Femur (tissue), 1 donor: ENCODE measurements at places on chromosomes 13 and 19.

GRCh38 chr13:88651531-88651930, 980.4 kb downstream of the SLITRK5 start:
- DNase-seq: no peak

GRCh38 chr13:111013196-111013595, 98.3 kb upstream of the ANKRD10 start:
- no peak for DNase-seq

GRCh38 chr13:53445686-53446085, 417.1 kb downstream of the OLFM4 start:
- DNase-seq: peak; percentile 15

DNA sequence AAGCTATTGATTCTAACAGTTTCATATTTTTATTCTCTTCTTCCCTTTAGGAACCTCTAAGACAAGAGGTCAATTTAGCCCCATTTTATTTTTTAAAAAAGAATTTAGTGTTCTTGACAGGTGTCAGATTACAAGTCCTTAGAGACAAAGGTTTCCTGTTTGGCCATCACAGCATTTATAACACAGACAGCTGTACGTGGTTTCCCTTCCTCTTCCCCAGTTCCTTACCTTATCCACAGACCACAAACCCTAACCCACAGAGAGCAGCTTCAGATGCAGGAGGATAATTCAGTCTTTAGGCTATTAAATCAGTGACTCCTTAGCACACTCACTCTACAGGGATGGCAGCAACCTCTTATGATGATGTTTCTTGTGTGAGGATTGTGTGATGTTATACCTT, 1210.1 kb downstream of the DIAPH3 start:
- DNase-seq: no peak

DNA sequence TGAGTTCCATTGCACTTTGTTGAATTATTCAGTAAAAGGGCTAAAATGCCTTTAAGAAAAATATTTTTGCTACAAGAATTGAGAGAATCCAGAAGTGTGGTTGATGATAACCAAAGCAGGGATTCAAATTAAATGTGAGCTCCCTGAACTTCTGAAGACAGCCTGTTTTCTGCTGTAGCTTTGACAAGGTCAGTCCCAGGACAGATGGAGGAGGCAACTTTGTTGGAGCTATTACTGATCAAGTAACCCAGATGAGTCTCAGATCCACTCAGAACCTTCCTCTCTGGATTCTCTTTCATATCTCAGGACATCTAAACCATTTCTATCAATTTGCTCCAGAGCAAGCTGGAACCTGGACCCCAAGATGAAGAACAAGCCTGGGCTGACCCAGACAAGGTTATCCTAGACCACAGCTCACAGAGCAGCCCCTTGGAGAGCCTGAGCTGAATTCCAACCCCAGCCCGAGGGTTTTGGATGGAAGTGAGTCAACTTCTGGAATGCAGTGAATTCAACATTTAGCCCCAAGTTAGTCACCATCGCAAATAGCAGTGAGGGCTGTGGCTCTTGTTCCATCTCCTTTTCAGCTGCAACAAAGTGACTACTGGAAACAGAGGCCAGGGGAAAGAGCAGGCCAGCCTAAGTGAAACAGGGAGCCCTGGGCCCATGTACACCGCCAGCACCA, 137.8 kb upstream of the TSC22D1 start:
- no peak for DNase-seq

GRCh38 chr13:21583478-21583877, 20.5 kb downstream of the MICU2 start:
- no peak for DNase-seq

- DNase-seq: no peak
These were observed 70.7 kb upstream of the GTF3A start for GRCh38 chr13:27353708-27354107.

- no peak for DNase-seq
These were observed 164.7 kb upstream of the KLF12 start for GRCh38 chr13:74298923-74299322.

DNA sequence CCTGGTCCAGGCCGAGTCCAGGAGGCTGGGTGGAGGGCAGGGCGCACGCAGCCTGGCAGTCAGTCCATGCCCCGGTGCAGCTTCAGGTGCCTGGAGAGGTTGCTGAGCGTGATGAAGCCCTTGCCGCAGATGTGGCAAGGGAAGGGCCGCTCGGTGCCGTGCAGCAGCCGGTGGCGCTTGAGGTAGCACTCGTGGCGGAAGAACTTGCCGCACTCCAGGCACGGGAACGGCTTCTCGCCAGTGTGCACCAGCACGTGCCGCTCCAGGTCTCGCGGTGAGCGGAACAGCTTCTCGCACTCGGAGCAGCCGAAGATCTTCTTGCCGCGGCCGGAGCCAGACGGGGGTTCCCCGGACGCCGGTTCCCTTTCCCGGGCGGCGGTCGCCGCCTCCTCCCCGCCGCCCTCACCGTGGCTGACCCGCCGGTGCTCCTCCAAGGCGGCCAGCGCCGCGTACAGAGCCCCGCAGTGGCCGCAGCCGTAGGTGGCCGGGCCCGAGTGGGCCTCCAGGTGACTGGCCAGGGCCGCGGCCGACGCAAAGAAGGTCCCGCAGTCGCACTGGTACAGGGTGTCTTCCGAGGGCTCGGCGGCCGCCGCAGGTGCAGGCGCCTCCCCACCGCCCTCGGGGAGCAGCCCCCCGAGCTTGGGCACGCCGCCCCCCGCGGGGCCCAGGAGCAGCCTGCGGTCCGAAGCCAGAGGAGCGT, 6.8 kb downstream of the FIZ1 start:
- DNase-seq: no peak

- no peak for DNase-seq
These were observed 1.6 kb upstream of the POU4F1 start for GRCh38 chr13:78604782-78605611.

- no peak for DNase-seq
These were observed 42.4 kb downstream of the DIAPH3 start for GRCh38 chr13:60121337-60121687.

DNA sequence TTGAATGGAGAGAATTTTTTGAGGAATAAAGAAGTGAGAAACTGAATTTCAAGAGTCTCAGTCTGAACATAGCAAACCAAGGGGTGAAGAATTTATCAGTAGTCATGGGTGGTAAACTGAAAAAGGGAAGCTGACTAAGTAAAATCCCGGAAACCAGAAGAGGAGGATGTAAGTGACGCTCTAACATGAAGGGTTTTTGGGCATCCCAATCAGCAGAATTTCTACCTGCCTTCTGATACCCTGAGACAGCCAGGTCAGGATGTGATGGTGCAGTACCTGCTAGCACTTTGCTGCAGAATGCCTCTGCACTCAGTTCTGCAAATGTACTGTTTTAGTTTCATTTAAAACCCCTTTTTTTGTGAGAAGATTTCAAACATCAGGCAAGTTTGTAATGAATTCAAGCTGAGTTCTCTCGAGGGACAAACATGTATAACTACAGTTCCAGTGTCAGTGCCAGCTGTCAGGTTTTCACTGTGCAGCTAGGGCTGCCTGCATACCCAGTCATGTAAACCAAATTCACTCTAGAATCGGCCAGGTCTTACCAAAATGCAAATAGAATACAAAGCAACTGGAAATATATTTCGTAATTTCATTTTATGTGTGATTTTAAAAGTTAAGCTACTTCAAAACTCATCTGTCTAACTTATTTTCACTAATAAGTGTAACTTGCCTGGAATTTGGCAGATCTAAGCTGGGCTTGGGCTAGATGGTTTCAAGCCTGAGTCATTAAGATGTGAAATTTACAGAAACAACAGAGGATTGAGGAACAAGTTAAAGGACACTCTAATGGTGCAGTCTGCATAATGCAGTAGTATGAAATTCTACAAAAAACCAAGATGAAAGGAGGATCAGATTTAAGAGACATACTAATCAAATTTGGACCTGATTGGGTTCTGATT, 13.8 kb downstream of the METTL21C start:
- no peak for DNase-seq

DNA sequence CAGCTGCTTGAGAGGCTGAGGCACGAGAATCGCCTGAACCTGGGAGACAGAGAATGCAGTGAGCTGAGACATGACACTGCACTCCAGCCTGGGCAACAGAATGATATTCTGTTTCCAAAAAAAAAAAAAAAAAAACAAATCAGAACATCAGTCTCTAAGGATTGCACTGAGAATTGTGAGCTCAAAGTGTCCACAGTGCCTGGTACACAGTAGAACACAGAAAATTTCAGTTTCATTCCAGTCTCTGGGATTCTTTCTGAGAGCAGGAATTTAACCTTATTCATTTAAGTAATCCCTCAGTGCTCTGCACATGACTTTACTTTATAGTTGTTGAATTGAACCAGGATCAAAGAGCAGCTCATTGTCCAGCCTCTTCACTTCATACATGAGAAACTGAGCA, 25.9 kb upstream of the GATAD2A start:
- DNase-seq: no peak

GRCh38 chr19:28242317-28242927, 970.5 kb downstream of the UQCRFS1 start:
- DNase-seq: no peak

DNA sequence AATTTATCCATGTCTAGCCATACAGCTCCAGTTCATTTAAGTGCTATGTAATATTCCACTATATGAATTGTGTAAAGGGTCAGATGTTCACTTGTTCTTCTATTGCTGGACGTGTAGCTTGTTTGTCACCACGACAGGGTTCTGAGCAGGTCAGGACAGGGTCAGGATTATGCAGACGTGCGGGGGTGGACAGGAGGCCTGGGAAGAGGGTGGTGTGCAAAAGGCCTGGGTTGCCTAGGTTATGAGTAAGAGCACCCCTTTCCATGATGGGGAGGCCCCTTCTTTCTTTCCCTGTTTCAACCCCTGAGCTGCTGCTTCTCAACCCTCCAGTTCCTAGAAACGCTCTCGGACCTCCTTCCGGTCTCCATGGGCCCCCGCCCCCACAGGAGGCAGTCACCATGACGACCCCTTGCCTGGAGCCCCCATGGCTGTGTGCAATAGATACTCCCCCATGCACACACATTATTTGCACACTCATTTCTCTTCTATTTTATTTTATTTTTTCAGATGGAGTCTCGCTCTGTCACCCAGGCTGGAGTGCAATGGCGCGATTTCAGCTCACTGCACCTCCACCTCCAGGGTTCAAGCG, 2.0 kb downstream of the EXOC3L2 start:
- no peak for DNase-seq

DNA sequence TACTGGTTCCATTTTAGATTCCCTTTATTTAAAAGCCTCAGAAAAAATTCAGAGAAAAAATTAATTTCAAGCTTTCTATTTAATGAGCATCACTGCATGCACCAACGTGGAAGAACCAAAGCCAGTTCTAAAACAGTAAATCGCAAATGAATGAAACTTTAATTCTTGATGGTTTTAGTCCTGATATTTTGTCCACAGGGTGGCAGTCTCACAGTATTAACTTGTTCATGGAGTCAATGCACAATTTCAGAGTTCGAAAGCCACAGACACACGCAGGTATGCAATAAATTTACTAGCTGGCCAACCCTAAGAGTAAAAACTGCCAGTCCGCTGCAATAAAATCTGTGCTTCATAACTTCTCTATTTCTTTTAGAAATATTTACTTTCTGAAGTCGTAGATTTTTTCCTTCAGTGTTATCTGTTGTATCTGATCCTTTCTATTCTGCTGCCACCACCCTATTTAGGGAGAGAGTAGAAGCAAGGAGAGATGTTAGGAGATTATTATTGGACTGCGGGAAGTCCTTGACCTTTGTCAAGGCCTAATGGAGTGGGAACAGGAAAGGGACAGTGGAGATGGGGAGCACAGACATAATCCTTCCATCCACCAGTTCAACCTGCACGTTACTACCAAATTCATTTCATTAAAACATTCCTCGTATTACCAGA, 7.0 kb upstream of the WBP4 start:
- DNase-seq: no peak

DNA sequence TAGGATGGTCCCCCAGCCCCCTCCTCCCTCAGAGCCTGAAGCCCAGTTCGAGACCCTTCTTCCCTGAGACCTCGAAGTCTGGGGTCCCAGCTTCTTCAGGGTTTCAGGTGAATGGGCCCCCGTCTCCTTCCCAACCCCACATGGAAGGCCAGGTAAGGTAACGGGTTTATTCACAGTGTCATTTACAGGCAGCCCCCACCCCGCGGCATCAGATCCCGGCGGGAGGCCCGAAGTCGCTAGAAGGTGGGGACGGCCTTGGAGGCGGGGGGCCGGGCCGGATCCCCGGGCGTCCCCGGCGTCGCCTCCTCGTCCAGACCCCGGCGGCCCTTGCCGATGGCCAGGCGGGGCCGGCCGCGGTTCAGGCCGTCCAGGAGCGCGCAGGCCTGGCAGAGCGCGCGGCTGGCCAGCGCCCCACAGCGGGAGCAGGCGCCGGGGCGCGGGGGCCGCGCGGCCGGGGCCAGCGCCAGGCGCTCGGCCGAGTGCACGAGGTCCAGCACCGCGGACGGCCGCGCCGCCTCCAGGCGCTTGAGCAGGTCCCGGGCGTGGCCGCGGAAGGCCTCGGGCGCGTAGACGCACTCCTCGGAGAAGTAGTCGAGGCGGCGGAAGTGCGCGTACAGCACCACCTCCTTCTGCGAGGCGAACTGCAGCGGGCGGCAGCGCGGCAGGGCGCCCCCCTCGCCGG, 9.7 kb downstream of the CTU1 start:
- DNase-seq: peak; percentile 63

GRCh38 chr13:34310539-34310938, 492.6 kb downstream of the RFC3 start:
- no peak for DNase-seq

DNA sequence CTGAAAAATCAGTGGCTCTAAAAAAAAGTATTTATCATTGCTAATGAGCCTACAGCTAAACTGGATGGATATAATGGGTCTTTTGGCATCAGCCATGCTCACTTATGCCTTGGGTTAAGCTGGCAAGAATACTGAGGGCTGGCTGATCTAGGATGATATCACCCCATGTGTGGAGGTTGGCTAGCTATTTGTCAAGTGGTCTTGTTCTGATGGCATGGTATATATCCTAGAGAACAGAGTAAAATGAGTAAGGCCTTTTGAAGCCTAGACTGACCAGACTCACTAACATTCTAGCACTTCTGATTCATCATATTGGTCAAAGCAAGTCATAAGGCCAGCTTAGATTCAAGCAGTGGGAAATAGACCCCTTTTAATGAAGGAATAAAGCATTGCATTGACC, 383.0 kb downstream of the SLITRK1 start:
- DNase-seq: no peak

- peak; percentile 26 for DNase-seq
These were observed 6.3 kb upstream of the CEACAM21 start for GRCh38 chr19:41569481-41570150.

GRCh38 chr13:94251831-94252608, 227.5 kb downstream of the DCT start:
- DNase-seq: peak; percentile 61
